ENCODE measurements at places on chromosomes 16 and 17. TPM values are rescaled to one million over a fixed set of nuclear protein-coding genes. Genes with fewer than 3 reads are reported as not detected.

DNA sequence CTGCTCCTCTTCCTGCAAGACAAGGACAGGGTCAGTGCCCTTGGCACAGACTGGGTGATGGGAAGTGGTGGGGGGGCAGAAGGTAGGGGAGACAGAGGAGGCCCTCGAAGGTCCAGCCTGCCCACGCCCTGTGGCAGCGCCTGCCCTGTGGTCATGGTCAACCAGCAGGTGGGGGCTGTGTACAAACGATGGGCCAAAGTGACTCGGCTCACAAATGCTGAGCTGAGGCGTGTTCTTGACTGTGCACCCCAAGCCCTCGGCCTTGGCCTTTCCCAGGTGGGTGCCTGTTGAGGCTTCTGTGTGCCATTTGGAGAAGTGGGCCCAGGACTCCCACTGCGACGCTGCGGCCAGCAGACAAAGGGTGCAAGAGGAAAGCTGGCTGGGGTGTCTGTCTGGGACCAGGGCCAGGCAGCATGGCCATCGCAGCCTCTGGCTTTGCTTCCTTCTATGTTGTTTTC, 22.6 kb downstream of the MXRA7 start:
- no peak for DNase-seq

GRCh38 chr16:85376292-85377095, 236.6 kb upstream of the GSE1 start:
- no peak for DNase-seq

GRCh38 chr16:66653581-66654350, 42.8 kb downstream of the CMTM4 start:
- no peak for DNase-seq

- no peak for DNase-seq
These were observed 54.3 kb upstream of the RBFOX3 start for GRCh38 chr17:79664930-79665737.

DNA sequence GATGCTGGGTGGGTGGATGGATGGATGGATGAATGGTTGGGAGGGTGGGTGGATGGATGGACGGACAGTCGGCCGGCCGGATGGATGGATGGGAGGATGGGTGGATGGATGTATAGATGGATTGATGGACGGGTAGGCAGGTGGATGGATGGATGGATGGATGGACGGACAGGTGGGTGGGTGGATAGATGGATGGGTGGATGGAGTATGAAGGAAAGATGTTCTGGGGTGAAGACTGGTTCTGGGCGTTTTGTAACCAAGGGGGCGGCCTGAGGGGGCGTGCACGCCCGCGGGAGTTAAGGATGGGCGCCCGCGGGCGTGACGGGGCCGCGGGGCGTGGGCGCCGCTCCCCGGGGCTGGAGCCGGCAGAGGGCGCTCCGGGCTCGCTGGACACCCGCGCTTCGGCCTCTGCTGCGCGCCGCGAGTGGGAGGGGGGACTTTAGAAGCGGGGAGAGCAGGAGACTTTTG, at the start of gene NECAB2:
NECAB2 (plus strand) TSS at position 407 of the 468 bp plus-strand sequence. CDS start 405 bp downstream, outside the sequence.
- no peak for DNase-seq

DNA sequence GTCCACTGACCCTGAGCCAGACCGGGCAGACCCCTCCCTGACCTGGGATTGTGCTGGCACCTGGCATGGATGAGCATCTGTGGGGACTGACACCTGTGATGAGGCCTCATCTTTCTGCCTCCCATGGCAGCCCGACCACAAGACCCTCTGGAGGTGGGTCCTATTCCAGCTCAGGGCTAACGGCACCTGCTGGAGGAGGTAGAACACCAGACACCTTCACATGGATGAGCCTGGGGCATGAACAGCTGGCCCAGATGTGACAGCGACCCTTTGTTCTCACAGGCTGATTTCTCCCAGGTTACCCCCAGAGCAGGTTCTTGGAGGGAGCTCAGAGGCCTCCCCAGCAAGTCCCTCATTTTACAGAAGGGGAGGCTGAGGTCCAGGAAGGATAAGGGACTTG, 46.4 kb upstream of the PIK3R6 start:
- no peak for DNase-seq

The CBX2 gene
- 5.2 TPM for total RNA-seq

DNA sequence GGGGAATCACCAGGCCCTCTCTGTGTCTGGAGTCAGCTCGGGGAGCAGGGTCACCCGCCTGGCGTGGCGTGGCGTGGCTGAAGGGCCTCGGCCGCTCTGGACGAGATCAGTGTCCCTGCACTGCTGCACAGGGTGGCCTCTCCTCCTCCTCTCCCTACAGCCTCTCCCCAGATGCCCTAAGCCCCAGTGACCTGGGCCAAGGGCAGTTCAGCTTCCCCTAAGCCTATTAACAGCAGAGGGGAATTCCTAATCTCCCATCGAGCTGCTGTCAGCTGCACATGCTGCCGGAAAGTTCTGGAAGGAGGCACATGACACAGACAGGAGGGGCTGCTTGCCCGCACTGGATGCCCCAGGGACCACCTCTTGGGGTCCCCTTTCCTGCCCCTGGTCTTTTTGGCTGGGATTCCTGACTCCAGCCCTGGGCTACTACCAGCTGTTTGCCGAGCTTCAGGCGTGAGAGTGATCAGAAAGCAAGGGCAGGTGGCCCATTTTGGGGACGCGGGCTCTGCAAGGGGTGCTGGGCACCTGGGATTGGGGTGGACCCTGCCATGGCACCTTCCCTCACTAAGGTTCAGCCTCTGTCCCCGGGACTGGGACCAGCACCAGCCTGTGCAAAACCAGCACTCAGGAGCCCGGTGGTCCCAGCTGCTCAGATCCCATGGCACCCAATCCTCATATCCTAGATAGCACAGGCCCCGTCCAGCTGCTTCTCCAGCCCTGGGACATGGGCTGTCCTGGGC, 794 bp downstream of the PDE6G start:
- no peak for DNase-seq

DNA sequence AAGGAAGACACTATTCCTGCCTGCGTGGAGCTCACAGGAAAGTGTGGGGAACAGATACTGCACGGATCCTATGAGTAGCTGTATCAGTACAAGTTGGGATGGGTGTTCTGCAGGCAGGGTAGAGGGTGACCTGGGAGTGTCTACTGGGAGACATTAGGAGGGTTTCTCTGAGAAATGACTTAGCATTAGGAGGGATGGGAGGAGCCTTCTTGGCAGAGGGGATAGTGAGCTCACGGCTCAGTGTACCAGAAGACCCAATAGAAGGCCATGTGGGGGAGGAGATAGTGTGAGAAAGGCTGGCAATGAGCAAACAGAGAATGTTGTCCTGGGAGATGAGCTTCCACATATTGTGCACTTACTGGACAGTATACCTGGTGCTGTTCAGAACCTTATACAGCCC, 109.1 kb downstream of the MSI2 start:
- no peak for DNase-seq

GRCh38 chr16:70808371-70808770, 7.4 kb upstream of the VAC14 start:
- DNase-seq = no peak

The PLLP gene
- 11.2 TPM for total RNA-seq

DNA sequence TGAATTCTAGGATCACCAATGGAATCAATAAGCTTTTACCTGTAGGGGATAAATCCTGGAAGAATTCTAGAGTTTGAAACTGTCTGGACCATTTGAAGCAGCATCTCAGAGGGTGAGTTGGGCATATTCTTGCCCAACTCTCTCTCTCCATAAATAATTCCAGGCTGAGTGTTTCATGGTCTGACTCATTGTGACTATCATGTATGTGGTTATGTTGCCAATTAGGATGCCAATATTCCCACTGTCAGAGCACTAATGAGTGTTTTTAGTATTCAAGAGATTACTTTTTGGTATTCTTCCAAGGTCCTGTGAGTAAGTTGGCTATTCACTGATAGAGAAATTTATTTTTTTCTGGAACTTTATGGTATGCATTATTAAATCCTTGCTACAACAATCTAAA, 456.9 kb downstream of the TOX3 start:
- DNase-seq = no peak

GRCh38 chr16:48131201-48131935, 24.4 kb downstream of the ABCC12 start:
- no peak for DNase-seq

DNA sequence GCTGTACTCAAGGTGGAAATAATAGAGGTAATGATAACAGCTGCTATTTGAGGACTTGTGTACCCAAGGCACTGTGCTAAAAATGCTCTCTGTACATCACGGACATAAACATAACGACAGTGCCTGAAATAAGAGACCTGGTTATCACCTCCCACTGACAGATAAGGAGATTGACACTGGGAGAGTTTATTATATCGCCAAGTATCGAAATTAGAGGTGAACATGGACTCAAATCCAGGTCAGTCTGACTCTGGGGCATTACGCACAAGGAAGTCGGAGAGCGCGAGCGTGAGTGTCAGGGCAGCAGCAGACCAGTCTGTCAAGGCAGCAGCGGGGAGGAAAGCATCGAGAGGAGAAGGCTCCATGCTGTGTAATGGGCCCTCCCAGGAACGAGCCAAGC, 57.1 kb downstream of the GOSR1 start:
- DNase-seq = no peak

The MILR1 gene
- total RNA-seq = 25.1 TPM

- no peak for DNase-seq
These were observed 65.1 kb upstream of the MED9 start for GRCh38 chr17:17411692-17412091.

DNA sequence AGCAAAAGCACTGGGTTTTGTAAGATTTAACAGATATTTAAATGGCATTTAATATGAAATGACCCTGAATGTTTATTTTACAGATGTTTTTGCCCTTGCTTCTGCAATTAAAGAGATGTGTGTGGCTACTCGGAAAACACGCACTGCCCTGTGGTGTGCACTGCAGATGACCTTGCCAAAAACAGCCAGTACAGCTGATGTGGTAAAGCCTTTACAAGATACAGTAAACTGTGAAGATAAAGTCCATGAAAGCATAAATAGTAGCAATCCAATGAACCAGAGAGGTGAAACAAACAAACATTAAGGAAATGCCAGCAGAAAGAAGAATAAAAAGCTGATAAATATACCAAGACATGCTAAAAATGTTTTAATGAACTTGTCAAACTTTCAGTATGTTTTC, 15.7 kb downstream of the CCDC43 start:
- no peak for DNase-seq

- DNase-seq = no peak
These were observed 11.7 kb downstream of the TRAF4 start for GRCh38 chr17:28755486-28755885.

DNA sequence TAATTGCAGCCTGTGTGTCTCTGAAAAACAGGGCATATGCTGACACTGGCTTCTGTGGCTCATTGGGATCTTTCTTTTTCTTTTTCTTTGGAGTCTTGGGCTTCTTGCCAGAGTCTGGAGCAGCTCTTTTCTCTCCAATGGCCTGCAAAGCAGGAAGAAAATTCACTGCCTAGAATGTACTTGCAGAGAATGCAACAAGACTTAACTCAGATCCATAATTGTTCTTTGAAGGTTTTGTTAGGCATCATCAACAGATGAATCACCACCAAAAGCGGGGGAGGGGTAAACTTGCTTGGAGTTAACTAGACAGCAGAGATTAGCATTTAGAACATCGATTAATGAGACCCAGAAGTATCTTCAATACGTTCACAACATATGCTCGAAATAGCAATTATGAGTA, 100.9 kb downstream of the TOX3 start:
- DNase-seq = no peak

- DNase-seq = no peak
These were observed 30.4 kb upstream of the CRHR1 start for GRCh38 chr17:45753645-45754225.

DNA sequence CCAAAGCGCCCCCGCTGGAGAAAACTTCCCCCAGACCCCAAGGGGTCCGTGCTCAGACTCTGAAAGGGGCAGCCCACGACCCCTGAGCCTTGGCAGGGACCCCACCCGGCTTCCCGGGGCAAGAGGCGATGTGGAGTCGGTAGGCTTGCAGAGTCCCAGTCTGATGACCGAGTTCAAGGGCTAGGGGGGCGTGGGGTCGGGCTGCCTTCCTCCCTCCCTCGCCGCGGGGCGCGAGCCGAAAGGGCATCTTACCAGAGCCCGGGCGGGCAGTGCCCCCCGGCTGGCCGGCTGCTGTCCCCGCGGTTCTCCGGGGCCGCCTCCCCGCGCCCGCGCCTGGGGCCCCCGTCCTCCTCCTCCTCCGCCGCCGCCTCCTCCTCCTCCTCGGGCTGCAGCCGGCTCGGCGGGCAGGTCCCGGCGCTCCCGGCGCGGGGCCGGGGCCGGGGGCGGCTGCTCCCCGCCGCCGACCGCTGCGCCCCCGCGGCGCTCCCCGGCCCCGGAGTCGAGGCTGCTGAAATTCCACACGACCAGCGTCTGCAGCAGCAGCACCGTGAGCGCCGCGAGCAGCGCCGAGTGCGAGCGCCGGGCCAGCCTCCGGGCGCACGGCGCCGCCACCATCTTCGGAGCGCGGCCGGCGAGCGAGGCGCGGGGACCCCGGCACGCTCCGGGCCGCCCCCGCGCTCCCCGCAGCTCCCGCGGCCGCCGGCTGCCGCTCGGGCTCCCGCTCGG, 415 bp downstream of the XYLT1 start:
- DNase-seq = no peak

DNA sequence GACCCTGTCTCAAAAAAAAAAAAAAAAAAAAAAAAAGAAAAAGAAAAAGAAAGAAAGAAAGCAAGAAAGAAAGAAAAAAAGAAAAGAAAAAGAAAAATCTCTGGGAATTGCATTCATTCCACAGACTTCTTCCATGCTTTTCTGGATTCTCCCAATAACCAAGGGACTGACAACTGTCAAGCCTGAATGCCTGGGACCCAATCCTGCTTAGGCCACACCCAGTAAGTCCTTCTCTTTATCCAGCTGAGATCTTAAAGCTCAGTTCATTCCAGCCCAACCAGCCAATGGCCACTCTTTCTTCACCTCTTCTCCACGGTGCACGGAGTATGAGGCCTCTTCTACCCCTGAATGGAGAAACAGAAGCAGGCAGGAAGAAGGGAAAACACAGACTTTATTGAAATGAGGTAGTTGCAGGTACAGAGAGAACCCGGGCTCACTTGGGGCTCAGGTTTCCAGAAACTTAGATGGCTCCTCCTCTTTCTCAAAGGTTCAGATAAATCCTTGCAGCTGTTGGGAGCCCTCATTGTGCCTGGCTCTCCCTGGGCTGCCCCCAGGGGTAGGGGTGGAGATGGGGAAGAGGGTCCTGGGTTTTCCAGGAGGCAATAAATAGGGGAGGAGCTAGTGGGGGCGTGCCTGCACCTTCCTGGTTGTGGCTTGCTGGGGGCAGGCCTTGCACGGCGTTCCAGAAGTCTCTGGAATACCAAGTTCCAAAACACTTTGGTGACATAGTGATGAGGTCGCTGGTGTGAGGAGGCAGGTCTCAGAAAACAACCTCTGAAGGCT, 2.5 kb downstream of the HOXB1 start:
- no peak for DNase-seq

DNA sequence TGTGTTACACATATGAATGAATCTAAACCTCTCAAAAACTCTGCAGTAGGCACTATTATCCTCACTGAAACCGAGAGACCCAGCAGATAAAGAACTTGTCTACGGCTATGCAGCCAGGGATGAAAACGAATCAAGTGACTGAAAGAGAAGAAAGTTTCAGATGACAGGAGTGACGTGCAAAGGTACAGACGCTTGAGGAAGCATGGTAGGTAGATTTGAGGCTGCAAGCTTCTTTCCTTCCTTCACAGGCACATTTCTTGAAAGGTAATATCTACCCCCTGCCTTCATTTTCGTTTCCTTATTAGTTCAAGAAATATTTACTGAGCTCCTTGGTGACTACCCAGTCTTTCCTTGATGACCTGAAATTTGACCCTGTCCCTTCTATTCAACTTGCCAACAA, 211.5 kb upstream of the AXIN2 start:
- no peak for DNase-seq

The EPX gene
- total RNA-seq = not detected

GRCh38 chr16:58109330-58109729, 19.9 kb downstream of the CFAP20 start:
- DNase-seq = no peak

GRCh38 chr16:88888461-88889387, 22.3 kb upstream of the PABPN1L start:
- no peak for DNase-seq

- no peak for DNase-seq
These were observed 406.3 kb downstream of the NPIPA8 start for GRCh38 chr16:17930280-17930679.
